ENCODE measurements at places on chromosomes 3 and 15.

GRCh38 chr3:112114576-112115160 lies 18.4 kb downstream of the GCSAM start:
- DNase-seq: no peak

DNA sequence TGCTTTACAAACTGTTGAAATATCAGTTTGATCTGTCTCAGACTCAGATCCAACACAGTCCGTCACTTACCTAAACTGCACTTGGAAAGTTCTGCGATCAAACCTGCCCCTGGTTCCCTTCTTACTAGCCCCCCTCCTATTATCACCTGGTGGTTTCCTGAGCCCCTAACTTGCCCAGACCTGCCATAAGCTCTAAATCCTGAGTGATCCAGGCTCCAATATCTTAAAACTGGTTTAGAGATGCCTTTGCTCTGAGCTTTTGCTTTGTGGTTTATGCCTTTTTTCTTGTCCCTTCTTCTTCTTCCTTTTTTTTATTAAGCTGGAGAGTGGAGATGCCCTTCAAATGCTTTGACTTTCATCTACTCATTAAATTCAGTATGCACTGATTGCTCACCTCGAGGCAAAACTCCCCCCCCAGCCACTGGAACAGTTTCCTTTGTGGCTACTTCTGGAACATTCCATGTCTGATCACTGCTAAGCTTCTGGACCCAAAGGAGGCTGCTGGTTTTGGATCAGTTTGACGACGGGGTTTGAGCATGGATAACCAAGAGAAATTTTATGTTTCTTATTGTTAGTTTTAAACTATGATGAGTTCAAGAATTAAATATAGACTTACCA lies 3.5 kb upstream of the ITGB5 start:
- DNase-seq: no peak

DNA sequence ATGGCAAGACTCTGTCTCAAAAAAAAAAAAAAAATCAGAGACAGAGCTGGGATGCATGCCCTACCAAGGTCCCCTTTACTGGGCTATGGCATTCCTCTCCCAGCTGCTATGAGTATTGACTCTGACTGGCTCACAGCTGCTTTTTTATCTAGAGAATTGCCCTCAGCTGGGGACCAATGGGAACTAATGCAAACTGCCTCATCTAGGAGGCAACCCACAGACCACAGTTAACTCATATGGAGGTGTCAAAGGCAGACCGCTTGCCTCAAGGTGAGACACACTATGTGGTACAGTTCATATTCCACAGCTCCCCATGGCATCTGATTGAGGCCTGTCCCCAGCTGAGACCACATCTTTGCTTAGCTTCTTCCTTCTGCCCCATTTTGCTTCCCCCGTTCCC lies 183.5 kb upstream of the EOMES start:
- no peak for DNase-seq

GRCh38 chr3:128863560-128863959 lies 15.9 kb upstream of the ACAD9 start:
- DNase-seq: peak; percentile 38

DNA sequence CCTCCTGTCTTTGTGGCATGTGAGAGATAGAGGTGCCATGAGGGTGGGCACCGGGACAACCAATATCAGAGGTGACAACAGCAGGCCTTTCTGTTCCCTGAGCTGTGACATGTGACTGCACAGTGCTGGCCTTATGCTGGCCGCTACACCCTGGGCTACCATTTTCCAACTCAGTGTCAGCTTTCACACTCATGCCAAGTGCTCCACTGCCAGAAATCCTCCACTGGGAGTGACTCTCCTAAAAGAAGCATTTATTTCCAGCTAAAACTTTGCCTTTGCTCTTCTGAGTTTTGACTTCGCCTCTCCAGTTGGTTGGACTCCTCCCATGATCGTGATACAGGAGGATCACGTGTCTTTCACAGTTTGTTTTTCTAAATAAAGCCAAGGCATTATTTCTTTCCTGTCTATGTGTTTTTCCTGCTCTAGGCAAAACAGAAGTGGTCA lies 31.4 kb downstream of the CA12 start:
- DNase-seq: no peak

DNA sequence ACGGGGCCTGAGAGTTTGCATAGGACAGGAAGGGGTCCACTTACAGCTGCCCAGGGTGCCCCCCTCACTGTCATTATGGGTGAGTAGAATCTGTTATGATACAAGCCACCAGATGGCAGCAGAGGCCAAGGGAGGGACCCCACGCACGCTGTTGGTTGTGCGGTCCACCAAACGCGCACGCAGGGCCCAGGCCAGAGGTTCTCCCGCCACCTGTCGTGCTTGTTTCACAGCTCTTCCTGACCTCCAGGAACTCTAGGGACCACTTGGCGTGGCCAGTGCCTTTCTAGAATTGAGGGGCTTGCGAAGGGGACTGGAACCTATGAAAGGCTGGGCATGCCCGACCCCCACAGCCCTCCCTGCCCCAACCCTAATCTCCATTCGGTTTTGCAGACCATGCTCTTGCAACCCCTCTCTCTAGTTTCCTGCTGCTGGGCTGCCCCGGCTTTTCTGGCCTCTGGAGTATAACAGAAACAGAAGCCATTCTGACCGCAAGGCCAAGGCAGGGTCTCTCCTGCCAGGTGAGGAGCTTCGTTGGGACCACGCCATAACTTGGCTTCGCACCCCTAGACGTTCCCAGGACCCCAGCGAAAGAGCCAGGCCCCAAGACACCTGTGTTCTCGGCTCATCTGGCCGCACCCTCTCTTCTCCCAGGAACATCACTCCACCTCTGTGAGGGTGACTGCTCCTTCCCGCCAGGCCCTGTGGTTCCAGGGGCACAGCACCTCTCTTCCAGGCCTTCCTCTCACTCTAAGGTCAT lies 46.0 kb downstream of the ALDH1L1 start:
- peak; percentile 80 for DNase-seq

DNA sequence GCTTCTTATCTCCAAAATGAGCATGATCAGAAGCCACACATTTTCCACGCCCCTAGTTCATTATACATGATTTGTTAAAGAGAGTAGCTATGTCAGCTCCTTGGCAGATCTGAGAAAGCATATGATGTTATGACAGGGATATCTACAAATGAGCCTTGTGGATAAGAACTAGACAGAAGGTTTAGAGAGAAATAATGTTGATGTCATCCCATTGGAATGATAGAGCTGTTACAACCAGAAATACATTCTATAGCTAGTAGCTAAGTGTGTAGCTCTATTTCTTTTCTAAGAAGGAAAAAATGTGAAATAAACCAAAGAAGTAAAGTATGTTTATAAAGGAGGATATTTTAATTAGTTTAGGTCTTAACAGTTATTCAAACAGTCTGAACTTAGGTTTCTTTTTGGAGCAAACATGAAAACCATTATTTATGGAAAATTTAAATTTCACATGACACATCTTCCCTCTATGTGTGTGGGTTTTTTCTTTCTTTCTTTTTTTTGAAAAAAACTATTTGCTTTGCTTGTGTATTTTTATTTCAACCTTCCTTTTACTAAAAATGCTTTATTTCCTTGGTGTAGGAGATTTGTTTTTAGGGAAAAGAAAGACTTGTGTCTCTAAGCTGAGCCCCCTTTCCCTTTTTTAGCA lies 167.7 kb downstream of the GHSR start:
- DNase-seq: no peak

GRCh38 chr3:17195192-17195611 lies 310.4 kb downstream of the PLCL2 start:
- DNase-seq: peak; percentile 46

GRCh38 chr3:12120374-12121140 lies 38.2 kb downstream of the TIMP4 start:
- DNase-seq: no peak

GRCh38 chr3:64650096-64650622 lies 37.6 kb downstream of the ADAMTS9 start:
- DNase-seq: no peak

DNA sequence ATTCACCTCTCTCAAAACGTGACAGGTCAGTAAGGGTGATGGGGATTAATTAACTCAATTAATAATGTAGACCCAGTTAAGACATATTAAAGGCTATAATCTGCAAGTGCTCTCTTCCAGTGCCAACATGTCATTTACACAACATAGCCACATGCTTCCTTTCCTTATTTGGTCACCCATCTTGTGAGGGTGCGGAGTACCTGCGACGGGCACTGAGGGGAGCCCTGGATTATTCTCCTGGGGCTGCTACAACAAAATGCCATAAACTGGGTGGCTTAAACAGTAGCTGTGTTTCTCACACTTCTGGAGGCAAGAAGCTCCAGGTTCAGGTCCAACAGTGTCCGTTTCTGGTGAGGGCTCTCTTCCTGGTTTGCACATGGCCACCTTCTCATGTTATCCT lies 157.4 kb upstream of the LRTM1 start:
- no peak for DNase-seq
